Activated T-cell treated with anti-CD3 and anti-CD28 coated beads, Interleukin-2, amount 50 U/mL, for 1 hour (primary cell): ENCODE measurements at places on chromosomes 3 and 15.

- no peak for DNase-seq
Measured at GRCh38 chr3:171704002-171704401, 106.3 kb downstream of the PLD1 start.

- no peak for DNase-seq
Measured at GRCh38 chr15:29835301-29835700, 13.0 kb upstream of the TJP1 start.

- DNase-seq = no peak
Measured at GRCh38 chr3:183296944-183297343, 43.9 kb downstream of the B3GNT5 start.

DNA sequence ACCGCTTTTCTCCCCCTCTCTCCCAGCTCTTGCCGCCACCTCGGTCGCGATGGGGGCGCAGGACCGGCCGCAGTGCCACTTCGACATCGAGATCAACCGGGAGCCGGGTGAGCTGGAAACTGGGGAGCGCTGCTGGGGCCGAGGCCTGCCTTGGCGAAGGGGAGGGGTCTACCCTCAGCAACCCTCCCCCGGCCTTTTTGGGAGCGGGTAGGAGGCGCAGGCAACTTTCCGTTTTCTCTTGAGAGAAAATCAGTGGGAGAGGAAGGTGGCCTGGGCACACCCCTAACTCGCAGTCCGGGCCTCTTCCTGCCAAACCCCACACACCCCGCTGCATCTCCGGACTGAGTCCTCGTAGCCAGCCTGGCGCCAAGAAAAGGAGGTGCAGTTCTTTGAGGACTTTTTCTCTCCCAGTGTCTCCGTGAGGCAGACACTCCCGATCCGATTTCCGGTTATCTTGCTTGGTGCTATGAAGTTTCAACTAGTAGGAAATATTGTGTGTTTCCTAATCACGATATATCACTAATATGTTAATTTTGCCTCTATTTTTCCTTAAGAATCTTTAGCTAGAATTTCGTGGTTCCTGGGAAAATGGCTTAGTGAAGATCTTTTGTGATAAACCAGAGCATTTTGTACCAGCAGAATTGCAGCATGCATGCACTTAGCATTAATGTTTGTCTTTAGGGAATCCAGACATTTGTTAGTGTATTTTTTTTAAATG, 631 bp downstream of the NKTR start:
- no peak for DNase-seq

DNA sequence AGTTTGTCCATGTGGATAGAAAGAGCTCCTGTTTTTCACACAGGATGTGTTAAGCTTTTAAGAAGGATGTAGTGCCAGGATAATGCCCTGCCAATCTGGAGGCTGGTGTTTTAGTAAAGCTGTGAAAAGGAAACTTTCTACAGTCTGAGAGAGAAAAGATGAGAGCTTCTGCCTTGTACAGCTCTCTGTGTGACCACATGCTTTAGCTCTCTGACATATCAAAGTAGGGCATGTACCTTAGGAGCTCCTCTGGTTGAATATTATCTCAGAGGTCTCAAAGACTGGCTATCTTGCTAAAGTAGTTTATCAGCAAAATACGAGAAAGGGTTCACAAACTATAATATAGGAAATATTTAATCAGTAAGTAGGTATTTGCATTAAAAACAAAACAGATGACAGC, 30.4 kb downstream of the CDIN1 start:
- DNase-seq = no peak
